ENCODE measurements at places on chromosomes 12 and 14. TPM values are rescaled to one million over a fixed set of nuclear protein-coding genes. Genes with fewer than 3 reads are reported as not detected.
A peak's percentile ranks its signal among the peaks of the same experiment; 100 is the strongest.

The TSPAN19 gene
- total RNA-seq: not detected

The NUDT14 gene
- 25.3 TPM for total RNA-seq

The TAOK3 gene
- 61.4 TPM for total RNA-seq

The REM2 gene
- 0.21 TPM for total RNA-seq

DNA sequence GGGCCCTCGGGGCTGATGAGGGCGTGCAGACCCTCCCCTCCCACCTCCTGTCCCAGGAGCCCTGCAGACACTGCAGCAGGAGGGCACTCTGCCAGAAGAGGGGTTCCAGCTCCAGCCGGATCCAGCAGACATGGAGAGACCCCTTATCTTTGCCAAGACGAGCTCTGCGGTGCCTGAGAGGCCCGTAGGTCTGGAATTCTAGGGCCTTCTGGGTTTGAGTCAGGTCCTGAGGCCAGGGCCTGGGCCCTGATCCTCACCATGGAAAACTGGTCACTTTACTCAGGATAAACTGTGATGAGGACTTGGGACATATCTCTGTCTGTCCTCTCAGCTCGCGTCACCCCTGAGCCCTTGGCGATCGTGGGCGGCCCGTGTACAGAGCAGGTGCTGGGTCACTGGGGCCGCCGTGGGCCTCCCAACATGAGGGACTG, 13.8 kb downstream of the MEG3 start:
- no peak overlapping the region for H3K4me3 ChIP-seq
- H3K4me1 ChIP-seq: peaks cover 12% of the 10 kb centered on the region
- H3K27ac ChIP-seq: no peak overlapping the region
- DNase-seq: no peak

DNA sequence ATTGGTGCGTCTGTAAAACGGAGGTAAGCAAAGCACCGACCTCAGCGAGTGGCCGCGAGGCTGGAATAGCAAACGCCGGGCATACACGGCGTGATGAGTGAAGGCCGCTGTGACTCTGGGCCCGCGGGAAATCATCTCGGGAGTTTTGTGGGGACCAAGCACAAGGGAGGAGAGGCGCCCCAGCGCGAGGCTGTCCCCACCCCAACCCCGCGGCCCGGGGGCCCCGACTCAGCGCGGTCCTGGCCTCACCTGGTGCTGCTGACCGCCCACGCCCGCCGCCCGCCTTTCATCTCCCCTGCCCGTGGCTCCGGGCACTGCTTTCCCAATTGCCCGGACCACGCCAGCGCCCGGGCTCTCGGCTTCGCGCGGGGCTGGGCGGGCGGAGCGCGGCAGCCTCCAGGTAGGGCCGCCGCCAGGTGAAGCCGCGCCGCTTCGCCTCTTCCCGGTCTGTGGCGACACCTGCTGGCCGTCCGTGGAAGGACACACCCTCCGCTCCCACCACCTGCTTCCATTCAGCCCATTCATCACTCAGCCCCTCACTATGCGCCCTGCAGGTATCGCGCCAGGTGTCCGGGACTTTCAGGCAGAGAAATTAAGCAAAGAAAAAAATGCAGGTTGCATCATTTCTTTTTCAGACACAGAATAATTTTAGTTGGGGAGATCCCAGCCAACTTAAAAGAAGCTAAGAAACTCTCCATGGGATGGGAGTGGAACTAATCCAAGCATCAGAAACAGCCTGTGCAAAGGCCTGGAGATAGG, 360.4 kb downstream of the MED13L start:
- no peak overlapping the region for H3K27ac ChIP-seq
- peaks cover 35% of the 10 kb centered on the region for H3K27me3 ChIP-seq
- H3K36me3 ChIP-seq: no peaks in the 10 kb centered on the region
- peak; percentile 74 for DNase-seq
- no peaks in the 10 kb centered on the region for H3K4me1 ChIP-seq

GRCh38 chr14:30381861-30382480, 177.0 kb upstream of the G2E3 start:
- no peak for DNase-seq
- no peaks in the 10 kb centered on the region for H3K4me1 ChIP-seq
- no peak overlapping the region for H3K27ac ChIP-seq
- no peaks in the 10 kb centered on the region for H3K27me3 ChIP-seq
- H3K4me3 ChIP-seq: no peak overlapping the region

- no peak overlapping the region for H3K27ac ChIP-seq
- H3K4me3 ChIP-seq: no peak overlapping the region
- H3K4me1 ChIP-seq: no peaks in the 10 kb centered on the region
- DNase-seq: no peak
- no peaks in the 10 kb centered on the region for H3K36me3 ChIP-seq
- H3K27me3 ChIP-seq: peaks cover 21% of the 10 kb centered on the region
These were observed 73.9 kb upstream of the WSCD2 start for GRCh38 chr12:108055141-108055540.

Data from activated CD8-positive, alpha-beta T cell treated with anti-CD3 and anti-CD28 coated beads, Interleukin-2, amount 10 ng/mL, durations not matched to agents 7 days and 5 days (primary cell).